ENCODE measurements at places on chromosomes 4 and X.

DNA sequence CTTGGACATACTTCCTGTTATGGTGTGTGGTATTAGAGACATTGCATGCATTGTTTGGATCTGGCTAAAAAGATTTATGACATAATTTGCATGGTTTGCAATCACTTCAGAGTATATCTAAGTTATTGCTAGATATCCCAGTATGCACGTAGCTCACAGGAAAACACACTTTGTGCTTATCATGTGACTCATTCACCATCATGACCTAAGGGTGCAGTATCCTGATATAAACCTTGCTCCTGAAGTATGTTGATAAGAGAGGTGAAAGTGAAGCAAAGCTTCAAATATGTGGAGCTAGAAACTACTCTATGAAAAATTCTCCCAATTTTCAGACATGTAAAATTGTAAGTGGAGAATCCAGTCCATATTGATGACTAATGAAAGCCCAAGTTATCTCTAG is 46.9 kb upstream of the GRXCR1 start:
- DNase-seq: no peak

DNA sequence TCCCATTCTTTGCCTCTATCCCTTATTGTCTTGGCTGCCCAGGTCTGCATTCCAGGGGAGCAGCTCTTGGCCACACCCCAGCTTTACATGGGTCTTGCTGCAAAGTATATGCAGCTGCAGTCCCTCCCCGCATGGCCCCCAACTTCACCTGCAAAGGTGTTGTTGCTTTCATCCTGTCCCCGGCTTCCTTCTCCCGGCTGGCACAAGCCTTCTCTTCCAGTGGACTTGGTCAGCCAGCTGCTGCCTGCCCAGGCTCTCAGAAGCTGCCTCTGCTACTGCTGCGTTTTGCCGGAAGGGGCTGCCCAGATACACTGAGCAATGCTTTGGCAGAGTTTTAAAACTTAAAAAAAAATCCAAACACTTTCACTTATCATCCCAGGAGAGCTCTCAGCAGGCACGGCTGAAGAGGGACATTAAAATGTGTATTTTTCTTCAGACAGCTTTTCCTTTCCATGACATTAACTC is 121.2 kb upstream of the PDLIM3 start:
- no peak for DNase-seq

GRCh38 chr4:151850791-151851213 is 90.0 kb upstream of the GATB start:
- DNase-seq: no peak

- no peak for DNase-seq
Observed at GRCh38 chrX:48451708-48452107, 18.4 kb downstream of the SLC38A5 start.

GRCh38 chrX:139783030-139783429 is 75.1 kb upstream of the MCF2 start:
- no peak for DNase-seq

- DNase-seq: no peak
Observed at GRCh38 chrX:39759526-39760224, 338.1 kb downstream of the BCOR start.

- DNase-seq: no peak
Observed at GRCh38 chr4:158170691-158171561, 1.9 kb downstream of the GASK1B start.

DNA sequence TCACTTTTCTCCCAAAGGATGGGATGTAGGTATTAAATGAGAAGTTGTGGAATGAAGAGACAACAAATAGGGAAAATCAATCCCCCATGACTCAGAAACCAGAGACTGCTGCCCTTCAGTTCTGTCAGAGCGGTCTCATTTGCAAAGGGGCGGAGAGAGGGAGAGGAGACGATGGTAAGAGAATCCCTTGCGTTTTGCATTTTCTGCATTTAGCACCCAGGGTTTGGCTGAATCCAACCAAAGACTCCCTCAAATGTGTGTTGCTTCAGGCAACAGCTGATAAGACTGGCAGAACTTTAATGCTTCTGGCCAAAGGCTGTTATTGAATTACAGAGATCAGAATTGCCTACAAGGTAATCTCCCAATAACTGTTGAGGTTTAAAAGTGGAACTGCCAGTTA is 230.2 kb downstream of the EVC2 start:
- no peak for DNase-seq

GRCh38 chr4:38132843-38133662 is 172.9 kb downstream of the PTTG2 start:
- no peak for DNase-seq

DNA sequence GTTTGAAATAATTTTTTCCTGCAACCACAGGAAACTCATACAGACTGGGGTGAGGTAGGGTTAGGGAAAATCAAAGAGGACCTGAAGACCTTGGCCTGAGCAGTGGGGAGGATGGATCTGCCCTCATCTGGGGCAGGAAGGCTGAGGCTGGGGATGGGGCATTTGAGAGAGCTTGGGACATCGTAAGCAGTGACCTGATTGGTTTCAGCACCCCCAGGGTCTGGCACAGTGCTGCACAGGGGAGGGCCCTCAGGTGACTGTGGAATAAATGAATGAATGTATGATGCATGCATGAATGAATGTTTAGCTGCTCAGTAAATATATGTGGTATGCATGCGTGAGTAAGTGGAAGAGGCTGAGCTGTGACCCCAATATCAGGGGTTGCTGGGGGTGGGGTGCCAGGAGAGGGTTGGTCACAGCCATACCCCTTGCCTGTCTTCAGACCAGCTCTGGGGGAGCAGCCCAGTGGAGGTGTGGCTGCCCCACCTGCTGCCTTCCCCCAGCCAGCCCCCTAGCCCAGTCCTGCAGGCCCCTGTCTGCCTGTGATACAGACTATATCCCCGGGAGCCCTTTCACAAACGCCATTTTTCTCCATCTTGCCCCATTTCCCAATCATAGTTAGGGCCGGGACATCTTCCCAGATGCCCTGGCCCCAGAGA is 11.0 kb upstream of the TNIP2 start:
- DNase-seq: no peak

GRCh38 chrX:37677243-37677642 is 8.3 kb upstream of the XK start:
- no peak for DNase-seq

- DNase-seq: no peak
Observed at GRCh38 chr4:158724637-158725036, 1.4 kb upstream of the PPID start.

GRCh38 chr4:99403380-99404184 is 31.6 kb downstream of the ADH7 start:
- no peak for DNase-seq

GRCh38 chr4:23171976-23172375 is 479.2 kb downstream of the GBA3 start:
- no peak for DNase-seq

DNA sequence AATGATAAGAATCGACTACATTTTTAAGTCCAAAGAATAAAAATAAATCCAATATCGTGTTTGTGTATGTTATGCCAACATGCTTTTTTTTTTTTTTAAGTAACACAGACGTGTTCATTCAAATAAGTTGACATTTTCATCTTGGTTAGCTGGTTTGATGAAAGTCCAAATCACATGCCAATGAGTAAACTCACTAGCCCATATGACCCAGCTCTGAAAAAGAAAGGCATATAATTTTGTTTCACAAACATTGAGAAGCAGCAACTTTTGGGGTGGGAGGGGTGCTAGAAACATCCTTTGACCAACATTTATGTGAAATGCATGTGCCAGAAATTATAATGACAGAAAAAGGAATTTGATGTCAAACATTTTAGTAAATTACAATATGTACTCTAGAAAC is 61.6 kb upstream of the SPP1 start:
- DNase-seq: no peak

DNA sequence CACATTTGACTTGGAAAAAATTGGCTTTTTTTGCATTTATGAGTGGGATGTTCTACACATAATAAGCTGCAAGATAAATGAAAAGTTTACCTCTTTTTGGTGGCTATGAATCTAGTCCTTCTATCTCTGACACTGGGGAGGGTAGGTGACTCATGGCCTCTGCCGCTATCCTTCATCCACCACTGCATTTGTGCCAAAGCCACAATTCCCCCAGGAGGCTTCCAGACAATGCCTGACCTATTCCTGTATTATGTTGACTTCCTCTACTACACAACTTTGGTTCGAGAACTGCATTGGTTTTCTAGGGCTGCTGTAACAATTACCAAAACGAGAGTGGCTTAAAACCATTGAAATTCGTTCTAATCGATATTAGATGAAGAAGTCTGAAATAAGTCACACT is 245.6 kb downstream of the TRAM1L1 start:
- DNase-seq: no peak

DNA sequence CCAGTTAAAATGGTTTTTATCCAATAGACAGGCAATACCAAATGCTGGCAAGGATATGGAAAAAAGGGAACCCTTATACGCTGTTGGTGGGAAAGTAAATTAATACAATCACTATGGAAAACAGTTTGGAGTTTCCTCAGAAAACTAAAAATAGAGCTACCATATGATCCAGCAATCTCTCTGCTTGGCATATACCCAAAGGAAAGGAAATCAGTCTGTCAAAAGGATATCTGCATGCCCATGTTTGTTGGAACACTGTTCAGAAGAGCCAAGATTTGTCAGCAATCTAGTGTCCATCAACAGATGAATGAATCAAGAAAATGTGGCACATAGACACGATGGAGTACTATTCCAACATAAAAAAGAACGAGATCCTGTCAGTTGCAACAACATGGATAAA is 91.0 kb upstream of the SH3RF1 start:
- DNase-seq: no peak

DNA sequence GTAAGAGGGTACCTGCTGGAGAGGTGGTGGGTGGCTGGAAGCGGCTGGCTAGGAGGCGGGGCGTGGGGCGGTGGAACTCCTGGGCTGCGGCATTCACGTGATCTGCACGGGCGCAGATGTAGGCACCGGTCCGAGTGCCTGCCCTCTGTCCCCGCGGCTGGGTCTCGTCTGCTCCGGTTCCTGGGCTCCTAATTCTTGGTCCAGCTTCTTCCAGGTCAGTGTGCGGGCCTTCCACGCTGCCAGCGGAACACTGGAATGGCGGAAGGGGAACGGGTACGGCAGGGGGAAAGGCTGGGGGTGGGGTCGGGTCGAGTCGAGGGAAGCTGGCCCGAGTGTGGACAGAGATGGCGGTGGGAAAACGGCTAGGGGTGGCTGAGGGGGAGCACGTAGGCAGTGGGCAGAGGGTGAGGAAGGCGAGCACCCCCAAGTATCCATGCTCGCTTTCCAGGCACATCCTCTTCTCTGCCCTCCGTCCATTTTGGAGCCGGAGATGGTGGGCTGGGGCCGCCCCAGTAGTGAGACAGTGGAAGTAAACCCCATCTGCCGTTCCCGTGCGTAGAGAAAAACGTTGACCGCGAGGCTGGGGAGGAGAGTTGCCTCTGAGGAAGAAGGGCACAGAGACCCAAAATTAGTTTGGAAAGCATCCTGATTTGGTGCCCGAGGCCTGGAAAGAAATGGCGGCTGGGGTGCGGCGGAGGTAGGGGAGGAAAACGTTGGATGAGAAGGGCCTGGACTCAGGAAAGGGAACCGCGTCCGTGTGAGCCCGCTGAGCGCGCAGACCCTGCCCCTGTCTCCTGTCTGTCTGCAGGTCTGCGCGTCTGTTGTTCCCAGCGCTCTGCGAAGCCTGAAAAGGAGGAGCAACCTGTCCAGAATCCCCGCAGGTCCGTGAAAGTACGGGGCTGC is at the start of gene TCEAL4:
TSS of gene TCEAL4 (plus strand) at position 105 of the 903 bp plus-strand sequence. CDS start 1,161 bp downstream, outside the sequence.
- DNase-seq: no peak

- DNase-seq: no peak
Observed at GRCh38 chr4:155889031-155889793, 14.3 kb upstream of the TDO2 start.

DNA sequence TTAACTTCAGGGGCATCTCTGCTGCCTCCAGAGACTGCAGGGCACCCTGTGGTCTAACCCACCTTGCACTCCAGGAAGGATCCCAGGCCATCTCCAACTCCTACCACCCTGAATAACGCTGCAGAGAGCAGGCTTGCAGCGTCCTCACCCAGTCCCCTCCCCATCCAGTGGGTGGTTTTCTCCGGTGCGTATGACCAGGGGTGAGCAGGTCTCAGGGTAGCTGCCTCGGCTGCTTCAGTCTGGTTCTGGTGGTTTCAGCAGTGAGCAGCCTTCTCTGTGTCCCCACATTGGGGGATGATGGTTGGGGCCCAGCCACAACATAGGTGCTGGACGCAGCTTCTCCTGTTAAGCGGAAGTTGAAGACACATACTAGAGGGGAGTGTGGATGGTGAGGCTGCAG is 38.6 kb upstream of the SORCS2 start:
- DNase-seq: no peak

- no peak for DNase-seq
Observed at GRCh38 chrX:24149351-24150050, at the start of gene ZFX. Gene ZFX, plus strand, starts transcription at chrX:24149729. Its CDS starts 23,014 bp downstream, at chrX:24172743.

GRCh38 chrX:28920153-28920943 is 333.1 kb downstream of the IL1RAPL1 start:
- DNase-seq: no peak

DNA sequence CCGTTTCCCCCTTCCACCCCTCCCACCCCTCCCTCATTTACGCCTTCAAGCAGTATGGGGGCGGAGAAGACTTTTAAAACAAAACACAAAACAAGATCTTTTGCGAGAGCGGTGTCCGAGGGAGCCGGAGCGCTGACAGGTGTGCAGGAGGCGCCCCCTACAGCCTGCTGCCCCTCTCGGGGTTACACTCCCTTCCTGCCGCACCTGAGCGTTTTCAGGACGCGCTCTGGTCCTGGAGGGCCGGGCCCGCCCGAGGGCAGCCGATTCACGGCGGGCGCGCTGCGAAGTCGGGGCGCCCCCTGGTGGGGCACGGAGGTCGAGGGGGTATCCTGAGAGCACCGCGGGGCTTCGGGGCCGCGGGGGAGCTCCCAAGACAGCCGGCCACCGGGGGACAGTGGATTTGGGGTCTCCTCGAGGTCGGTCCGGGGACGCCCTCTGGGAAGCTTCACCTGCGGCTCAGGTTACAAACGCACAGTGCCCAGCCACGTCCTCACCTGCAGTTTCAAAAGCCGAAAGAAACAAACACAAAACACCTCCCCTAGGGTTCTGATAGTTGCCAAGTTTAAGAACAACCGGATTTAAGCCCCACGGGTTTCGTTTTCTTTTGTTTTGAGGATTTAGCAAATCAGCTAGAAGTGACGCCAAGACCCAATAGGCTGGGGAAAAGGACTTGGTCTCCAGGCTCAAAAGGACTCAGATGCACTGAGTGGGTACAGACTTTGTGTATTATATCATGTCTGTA is 8.0 kb upstream of the NEUROG2 start:
- DNase-seq: peak; percentile 62

DNA sequence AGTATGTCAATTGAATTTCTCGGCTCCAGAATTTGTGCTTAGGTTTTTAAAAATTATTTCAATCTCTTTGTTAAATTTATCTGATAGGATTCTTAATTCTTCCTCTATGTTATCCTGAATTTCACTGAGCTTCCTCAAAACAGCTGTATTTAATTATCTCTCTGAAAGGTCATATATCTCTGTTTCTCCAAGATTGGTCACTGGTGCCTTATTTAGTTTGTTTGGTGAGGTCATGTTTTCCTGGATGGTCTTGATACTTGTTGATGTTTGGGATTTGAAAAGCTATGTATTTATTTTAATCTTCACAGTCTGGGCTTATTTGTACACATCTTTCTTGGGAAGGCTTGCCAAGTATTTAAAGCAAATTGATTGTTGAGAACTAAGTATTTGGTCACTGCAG is 24.7 kb upstream of the HERC3 start:
- no peak for DNase-seq

GRCh38 chr4:78225236-78225635 is 168.1 kb downstream of the FRAS1 start:
- DNase-seq: no peak

GRCh38 chr4:25767877-25768725 is 94.7 kb downstream of the SEL1L3 start:
- no peak for DNase-seq
